ENCODE measurements at places on chromosomes 1 and 21. TPM values are rescaled to one million over a fixed set of nuclear protein-coding genes. Genes with fewer than 3 reads are reported as not detected.

The RGSL1 gene
- total RNA-seq: not detected

The LCE6A gene
- total RNA-seq: not detected

The MTARC1 gene
- total RNA-seq: 3.7 TPM

DNA sequence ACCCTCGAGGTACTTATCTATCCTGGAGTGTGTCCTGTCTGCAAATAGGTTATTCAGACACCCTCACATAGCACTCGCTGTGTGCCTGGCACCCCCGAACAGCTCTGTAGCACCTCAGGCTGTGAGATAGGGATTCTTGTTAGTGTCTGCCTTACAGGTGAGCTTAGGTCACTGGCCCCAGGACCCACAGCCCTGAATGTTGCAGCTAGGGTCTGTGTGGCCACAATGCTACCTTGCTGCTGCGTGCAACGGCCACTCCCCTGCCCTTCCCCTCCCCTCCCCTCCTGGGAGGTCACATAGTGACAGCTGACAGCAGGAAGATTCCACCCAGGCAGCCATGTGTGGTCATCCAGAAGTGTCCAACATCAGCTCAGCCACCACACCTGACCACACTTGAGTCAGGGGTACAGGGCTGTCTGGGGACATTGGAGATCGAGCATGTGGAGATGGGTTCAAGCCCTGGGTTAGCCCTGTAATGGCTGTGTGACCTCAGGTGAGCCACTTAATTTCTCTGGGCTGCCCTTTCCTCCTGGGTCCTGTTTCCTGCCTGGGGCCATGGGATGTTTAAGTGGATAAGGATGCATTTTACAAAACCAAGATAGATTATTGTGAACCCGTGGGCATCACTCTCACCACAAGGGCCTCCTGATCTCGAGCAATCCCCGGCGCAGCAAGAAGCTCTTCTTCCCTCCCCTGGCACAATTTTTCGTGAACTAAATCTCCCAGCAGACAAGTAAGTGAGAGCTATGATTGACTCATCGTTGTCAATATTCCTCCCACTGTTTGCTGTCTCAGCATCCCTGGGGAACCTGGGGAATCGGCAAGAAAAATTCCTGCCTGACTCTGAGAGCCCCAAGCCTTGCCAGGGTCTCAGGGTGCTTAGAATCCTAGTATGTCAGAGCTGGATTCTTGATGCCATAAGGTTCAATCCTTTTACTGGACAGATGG lies 208.7 kb downstream of the PTPRU start:
- no peak for DNase-seq

The FAM3B gene
- 11.8 TPM for total RNA-seq

DNA sequence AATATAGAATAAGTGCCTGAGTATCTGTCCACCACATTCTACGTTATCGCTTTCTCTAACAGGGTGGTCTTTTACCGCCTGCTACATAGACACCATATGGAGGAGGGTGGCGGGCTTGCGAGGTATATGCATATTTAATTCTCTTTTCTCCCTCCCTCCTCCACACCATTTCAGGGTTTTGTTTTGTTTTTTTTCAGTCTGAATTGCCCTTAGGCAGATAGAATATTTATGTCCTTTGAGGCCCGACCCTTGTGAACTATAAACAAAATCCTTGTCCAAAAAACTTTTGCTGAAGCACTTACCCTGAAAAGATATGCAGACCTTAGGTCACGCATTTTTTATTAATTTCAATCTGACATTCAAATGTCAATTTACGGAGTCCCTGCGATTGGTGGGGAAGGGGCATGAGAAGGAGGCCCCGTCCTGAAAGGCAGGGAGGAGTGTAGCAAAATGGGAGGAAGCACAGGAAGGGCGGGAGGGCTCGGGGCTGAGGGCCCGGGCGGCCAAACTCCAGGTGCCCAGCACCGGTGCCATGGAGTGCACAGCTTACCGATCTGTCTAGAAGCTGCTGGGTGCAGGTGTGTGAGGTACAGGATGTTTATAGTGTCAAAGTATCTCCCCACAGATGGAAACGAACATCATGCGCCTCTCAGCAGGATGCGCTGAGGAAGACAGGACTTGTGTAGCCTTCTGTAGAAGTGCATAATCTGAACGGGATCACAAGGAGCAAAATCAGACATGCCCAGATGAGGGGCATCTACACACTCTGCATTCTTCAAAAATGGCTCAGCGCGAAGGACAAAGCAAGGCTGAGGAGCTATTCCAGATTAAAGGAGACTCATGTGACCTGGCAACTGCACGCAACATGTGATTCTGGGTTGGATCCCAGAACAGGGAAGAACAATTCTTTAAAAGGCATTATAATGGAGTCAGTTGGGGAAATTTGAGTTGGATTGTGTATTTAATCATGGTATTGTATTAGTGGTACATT lies 68.8 kb upstream of the LYST start:
- DNase-seq: no peak

DNA sequence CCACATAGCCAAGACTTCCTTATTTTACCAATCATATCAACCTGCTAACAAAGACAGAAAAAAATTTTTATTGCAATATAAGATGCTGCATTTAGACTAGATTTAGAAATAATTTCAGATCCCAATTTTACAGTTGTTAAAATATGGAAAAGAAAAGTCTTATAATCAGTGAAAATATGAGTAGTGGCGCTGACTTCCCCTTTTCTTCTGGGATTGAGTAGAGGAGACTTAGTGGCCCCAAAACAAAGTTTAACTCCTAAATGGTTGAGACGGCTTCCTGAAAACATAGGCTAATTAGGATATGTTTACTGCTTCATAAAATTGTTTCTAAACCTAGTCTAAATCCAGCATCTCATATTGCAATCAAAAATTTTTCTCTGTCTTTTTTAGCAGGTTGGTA lies 68.4 kb downstream of the RAB3GAP2 start:
- no peak for DNase-seq

GRCh38 chr1:230176871-230177411 lies 109.9 kb downstream of the GALNT2 start:
- no peak for DNase-seq
